Right lobe of liver (tissue), 6 donors: ENCODE measurements at places on chromosomes 12 and 14.

DNA sequence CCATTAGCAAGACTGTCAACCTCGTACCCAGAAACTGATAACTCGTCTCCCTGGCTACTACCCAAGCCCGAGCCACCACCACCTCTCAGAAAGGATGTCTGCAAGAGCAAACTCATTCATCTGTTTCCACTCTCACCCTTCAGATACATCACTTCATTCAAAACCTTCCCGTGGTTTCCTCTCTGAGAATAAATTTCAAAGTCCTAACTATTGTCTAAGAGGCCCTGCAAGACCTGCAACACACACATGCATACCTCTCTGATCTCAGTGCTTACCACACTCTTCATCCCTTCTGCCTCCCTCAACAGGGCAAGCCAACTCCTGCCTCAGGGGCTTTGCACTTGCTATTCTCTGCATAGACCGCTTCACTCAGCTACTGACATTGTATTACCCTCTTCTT is 40.6 kb downstream of the PPP1R13B start:
- no peak for DNase-seq

DNA sequence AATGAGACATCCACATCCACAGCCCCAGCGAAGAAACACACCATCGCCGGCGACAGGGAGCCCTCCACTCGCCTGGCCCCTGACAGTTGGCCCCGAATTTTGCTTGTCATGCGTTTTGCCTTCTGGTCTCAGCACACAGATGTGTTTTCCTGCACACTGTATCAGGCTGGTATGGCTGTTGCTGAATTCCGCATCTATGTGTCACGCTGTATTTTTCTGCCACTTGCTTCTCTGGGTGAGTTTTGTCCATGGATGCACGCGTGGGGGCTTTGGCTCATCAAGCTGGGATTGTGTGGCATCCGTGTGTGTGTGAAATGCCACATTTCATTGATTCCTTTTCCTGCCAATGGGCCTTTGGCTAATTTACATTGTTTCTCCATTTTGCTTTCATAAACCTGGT is 26.5 kb downstream of the ARL6IP4 start:
- DNase-seq = no peak

DNA sequence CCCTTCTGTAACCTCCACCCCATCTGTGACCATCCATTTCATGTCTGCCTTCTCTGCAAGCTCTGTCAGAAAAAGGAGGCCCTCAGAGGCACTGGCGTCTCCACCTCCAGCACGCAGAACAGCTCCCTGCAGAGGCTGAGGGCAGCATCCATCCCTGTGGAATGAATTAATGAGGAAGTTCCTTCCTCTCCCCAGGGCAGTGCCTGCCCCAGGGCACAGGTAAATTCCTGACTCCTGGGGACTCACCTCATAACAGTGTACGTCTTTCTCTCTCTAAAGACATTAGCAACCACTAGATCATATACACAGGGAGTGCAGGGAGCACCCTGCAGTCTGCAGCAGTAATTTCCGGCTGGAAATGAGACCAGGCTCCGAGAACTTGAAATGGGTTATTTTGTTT is 155.0 kb upstream of the TMEM132C start:
- no peak for DNase-seq

GRCh38 chr12:544941-545635 is 85.3 kb downstream of the B4GALNT3 start:
- no peak for DNase-seq

- DNase-seq = no peak
These were observed 32.6 kb downstream of the EID3 start for GRCh38 chr12:104336115-104336514.

- no peak for DNase-seq
These were observed 17.7 kb downstream of the DNAL1 start for GRCh38 chr14:73662487-73662943.

DNA sequence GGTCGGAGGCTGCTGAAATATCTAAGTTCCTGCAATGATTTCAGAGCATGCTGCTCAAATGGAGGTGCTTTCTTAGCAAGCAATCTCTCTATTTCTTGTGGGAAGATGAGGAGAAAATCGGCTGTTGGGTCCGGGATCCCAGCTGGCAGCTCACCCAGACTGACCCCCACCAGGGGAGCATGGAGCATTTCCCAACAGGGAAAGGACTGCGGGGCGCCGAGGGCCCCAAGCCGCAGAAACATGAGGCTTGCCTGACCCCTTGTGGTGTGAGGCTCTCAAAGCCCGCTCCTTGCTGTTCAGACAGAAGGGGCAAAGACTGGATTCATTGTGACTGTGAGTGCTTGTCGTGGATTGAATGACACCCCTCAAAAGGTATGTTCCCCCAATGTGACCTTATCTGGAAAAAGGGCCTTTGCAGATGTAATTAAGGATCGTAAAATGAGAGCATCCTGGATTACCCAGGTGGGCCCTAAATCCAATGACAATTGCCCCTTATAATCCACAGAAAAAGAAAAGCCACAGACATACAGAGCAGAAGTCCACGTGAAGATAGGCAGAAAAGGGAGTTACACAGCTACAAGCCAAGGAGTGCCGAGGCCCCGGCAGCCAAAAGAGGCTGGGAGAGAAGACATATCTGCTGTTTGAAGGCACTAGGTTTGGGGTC is 116.3 kb upstream of the VASH1 start:
- DNase-seq = peak; percentile 40

DNA sequence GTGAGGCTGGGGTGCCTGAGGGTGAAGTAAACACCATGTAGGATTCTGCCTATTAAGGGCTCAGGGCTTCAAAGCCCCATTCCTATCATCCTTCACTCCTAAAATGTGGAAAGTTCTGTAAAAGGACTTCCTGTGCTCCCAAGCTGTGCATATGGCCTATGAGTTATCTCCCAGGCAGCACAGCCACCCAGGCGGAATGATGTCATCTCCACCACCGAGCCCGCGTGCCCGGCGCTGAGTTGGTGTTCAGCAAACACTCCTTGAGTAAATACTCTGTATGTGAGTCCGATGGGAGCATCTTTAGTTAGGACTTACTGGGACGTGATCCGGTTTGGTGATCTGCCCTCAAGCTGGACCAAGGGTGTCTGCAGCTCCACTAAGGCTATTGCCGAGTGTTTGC is 437.3 kb downstream of the MED13L start:
- no peak for DNase-seq

- no peak for DNase-seq
These were observed 62.0 kb downstream of the CAND1 start for GRCh38 chr12:67331123-67331522.

GRCh38 chr14:53011053-53011462 is 60.2 kb upstream of the FERMT2 start:
- no peak for DNase-seq

GRCh38 chr12:2084553-2085296 is 31.9 kb downstream of the CACNA1C start:
- DNase-seq = no peak

- DNase-seq = no peak
These were observed 627 bp downstream of the HOXC8 start for GRCh38 chr12:54009171-54010052.

DNA sequence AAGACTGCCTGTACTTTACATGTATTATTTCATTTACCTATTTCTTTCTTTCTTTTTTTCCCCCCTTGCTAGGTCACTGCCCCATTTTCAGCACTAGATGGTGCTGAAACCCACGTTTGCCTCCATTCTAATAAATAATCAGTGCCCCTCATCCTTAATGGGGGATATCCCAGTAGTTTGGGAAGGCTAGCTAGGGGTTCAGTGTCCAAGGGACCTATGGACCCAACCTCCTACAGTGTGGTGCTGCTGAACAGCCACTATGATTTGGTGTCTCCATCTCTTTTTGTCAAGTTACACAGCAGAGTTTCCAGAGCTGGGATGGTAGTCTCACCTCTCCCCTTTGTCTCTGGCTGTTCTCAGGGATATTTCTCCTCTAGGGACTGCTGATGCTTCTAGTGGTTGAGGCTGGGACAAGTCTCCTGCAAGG is 6.5 kb upstream of the HCFC2 start:
- DNase-seq = no peak

DNA sequence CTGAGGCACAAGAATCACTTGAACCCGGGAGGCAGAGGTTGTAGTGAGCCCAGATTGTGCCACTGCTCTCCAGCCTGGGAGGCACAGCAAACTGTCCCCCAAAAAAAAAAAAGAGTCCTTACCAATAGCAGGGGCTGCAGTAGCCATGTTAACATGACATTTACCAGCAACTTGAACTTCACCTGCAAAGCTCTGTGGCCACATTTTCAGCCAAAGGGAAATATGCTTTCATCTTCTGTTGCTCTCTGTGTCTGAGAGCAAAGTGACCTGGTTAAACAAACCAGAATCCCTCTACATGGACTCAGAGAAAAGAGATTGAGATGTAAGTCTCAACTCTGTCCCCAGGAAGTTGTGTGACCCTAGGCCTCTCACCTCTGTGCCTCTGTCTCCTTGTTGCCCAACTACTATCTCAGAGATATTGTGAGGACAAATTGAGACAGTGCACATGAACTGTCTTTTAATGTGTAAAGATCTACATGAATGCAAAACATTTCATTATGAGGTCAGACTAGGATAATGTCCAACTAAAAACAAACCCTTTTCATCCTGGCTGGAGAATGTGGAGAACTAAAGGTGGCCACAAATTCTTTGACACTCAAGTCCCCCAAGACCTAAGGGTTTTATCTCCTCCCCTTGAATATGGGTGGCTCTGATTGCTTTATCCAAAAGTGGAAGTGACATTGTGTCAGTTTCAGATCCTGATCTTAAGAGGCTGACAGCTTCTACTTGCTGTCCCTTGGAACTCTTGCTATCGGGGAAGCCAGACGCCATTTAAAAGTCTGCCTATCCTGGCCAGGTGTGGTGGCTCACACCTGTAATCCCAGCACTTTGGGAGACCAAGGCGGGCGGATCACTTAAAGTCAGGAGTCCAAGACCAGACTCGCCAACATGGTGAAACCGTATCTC is 24.7 kb upstream of the P2RX4 start:
- no peak for DNase-seq

- DNase-seq = no peak
These were observed 16.3 kb downstream of the CAPZA3 start for GRCh38 chr12:18754124-18754707.

- DNase-seq = no peak
These were observed 520.7 kb downstream of the NRXN3 start for GRCh38 chr14:78690836-78691235.
